ENCODE measurements at places on chromosomes 5 and 9.

DNA sequence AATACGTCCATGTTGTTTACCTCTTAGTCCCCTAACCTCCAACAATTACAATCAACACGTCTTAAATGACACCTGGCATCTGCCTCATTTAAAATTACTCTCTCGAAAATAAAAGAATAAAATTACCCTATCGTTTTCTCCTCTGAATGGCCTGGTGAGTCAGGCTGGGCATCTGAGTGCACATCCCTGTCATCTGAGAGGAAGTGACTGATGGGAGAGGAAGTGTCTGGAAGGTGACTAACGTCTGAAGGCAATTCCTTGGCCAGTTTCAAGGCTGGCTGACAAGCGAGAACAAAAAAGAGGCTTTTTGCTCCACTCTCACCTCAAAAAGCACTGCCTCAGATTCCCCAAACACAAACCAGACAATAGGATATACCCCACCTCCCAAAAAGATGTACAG is 57.7 kb downstream of the MAPKAP1 start:
- DNase-seq = no peak

DNA sequence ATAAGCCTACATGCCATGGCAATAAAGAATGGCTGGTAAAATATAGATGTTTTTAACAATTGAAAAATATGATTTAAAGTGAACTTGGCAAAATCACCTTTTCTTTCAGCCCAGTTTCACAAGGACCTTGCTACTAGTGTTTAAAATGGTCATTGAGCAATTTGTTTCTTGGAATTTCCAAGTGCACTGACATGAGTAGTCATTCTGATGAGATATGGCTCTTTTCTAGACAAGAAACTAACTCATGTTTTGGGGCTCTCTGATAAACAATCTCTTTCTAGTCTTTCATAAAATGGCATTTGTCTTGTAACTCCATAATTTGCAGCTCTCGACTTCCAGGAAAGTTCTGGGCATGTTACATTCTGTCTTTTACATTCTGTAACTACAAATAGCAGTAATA is 176.8 kb downstream of the NR2F1-AS1 start:
- DNase-seq = no peak

GRCh38 chr5:111119856-111120255 is 27.7 kb downstream of the WDR36 start:
- DNase-seq = no peak

DNA sequence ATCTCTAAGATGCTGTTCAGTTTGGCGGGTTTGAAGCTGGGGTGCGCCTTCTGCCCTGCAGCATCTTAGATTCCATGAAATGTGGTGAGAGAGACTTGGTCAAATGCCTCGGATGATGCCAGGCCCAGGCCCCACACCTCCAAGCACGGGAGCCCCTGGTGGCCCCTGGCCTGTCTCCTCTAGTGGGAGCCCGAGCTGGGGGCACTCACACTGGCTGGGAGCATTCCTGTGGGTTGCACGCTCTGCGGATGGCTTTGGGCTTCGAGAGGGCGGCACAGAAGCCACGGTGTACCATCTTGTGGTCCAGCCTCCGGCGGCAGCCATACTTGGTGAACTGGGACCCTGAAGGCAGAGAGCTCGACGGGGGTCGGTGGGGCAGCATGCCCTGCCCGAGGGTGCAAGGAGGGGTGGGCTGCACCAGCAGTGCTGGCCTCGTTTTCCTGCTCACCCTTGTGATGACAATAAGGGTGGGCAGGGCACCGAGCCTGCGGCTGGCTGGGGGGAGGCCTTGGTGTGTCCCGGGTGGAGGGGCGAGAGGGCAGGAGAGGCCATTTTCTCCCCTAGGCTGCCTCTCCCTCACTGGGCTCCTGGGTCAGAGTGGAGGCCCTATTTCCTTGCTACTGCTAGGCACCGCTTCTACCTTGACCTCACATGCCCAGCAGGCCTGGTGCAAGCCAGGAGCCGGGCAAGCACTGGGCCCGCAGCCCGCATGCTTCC is 65.8 kb downstream of the ZNF354C start:
- no peak for DNase-seq

DNA sequence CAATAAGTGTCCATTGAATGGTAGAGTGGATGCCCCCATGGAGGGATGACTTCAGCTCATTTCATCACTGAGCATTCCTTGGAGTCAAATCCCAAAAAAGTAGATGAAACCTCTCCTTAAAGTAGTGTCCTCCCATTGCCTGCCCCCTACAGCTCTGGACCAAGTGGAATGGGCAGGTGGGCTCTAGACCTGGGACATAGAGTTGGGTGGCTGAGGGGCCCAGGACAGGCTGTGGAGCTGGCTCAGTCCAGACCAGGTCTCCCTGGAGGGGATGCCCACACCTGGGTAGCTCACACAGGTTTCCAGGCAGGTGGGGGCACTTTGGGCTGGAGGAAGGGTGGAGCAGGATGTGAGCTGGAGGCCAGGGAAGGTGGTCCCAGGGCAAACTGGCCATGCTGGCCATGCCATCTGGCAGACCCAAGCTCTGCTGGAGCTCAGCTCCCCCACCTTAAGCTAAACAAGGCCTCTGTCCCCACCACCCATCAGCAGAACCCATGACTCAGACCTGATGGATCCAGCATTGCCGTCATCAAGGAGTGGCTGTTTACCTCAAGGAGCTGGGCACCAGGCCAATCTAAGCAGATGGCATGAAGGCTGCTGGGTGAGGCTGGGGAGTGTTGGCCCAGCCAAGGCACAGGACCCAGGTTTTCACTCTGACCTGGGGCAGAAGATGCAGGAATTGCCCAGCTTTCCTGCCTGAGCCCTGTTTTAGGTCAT is 6.2 kb upstream of the SPINK4 start:
- no peak for DNase-seq

GRCh38 chr9:99030092-99030511 is 74.8 kb upstream of the TGFBR1 start:
- DNase-seq = no peak

DNA sequence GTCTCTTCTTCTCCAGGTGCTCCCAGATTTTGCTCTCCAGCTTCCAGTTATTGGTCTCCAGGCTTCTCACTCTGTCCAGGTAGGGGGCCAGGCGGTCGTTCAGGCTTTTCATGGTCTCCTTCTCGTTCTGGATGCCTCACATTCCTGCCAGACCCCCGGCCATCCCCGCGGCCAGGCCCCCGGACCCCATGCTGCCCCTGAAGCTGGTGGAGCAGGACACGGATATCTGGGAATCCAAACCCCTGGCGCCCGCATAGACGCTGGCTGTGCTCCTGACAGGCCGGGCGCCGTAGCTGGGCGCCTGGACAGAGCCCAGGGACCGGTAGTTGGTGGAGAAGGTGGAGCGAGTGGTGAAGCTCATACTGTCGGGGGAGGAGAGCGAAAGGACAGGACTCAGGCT is 534.4 kb upstream of the TLE4 start:
- no peak for DNase-seq

DNA sequence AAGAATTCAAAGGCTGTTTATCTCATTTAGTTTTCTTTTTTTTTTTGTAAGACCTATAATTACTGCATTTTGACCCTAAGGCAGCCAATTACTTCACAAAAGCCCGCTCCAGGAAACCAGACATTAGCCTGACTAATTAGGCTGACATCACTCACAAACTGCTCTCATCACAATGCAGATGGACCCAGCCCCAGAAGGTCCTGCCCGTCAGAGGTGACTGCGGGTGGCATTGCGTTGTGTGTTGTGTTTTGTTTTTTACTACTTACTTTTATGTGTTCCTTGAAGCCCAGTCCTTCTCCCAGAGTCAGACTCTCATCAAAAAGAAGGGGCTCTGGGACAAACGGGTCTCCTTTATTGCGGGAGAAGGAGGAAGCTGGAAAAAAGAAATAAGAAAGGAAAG is 172.2 kb downstream of the HSD17B3 start:
- DNase-seq = no peak

GRCh38 chr9:111904891-111905291 is 8.3 kb downstream of the UGCG start:
- DNase-seq = no peak

- no peak for DNase-seq
These were observed 79.8 kb downstream of the PCSK1 start for GRCh38 chr5:96353220-96353619.

DNA sequence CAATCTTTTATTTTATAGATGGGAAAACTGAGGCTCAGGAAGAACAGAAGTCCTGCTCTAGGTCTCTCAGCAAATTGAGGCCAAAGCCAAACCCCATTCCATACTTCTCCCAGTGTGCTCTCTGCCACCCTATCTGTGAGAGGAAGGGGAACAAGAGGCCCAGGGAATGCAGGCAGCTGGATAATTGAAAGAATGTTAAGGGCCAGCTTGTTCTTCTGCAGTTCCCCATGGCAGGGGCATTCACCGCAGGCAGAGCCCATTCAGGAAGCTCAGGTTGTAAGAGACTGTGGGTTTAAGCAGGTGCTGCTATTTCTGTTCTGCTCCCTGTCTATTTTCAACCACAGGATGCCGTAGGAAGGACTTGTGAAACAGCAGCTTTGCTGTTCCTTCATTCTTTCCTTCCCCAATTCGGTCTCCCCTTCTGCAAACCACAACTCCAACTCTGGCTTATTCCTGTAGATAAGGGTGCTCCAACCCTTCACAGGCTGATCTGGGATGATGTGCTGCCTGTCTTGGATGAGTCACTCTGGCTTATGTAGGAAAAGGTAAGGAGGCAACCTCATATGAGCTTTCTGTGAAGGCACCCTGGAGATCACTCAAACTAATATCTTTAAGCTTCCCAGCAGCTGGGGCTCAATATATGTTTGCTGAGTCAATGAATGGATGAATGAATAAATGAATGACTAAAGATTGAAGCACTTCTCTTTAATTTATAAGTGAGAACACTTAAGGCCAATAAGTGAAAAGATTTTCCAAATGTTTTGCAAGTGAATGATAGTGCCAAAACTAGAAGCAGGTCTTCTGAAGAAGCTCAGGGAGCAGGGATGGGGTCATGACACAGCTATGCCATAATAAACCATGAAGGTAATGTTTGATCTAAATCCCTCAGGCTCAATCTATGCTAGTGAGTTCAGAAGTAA is 377.6 kb downstream of the BRINP1 start:
- DNase-seq = no peak

- DNase-seq = no peak
These were observed 238.5 kb upstream of the PIK3R1 start for GRCh38 chr5:67976891-67977601.

DNA sequence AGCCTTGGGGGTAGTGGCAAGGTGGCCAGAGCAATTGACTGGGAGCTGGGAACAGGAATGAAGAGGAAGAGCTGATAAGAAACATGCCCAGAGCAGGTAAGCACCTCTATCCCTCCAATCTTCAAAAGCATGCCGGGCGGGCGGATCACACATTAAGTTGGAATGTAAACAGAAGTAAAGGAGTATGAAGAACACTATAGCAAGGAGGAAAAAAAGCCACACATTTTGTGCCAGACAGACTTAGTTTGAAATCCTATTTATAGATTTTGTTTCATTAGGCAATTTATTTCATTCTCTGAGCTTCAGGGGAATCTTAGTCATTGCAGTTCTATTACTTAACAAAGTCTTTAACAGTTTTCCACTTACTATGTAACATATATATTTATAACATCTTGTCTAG is 173.9 kb upstream of the TNC start:
- no peak for DNase-seq

GRCh38 chr5:157598350-157598936 is 22.9 kb upstream of the ADAM19 start:
- DNase-seq = no peak

GRCh38 chr5:2239201-2239910 is 356.6 kb upstream of the IRX4 start:
- DNase-seq = no peak

DNA sequence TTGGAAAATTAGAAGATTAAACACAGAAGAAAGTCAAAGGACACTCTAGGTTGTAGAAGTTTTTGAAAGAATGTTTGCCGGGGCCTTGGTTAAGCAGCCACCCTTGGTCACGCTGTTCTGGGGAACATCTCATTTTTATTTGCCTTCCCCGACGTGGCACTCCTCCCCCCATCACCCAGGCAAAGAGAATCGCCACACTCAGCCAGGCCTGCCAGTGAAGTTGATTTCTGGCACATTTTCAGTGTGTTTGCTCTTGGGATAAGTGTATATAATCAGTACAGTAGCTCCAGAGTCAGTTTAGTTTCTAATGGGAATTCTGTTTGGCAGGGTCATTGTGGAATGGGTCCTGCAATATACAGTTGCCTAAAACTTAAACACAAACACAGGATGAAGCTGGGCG is 243.5 kb downstream of the ZSWIM6 start:
- no peak for DNase-seq

- no peak for DNase-seq
These were observed 16.1 kb upstream of the FAM120A start for GRCh38 chr9:93435386-93435785.

- no peak for DNase-seq
These were observed 152.0 kb downstream of the PRR16 start for GRCh38 chr5:120615967-120616645.

DNA sequence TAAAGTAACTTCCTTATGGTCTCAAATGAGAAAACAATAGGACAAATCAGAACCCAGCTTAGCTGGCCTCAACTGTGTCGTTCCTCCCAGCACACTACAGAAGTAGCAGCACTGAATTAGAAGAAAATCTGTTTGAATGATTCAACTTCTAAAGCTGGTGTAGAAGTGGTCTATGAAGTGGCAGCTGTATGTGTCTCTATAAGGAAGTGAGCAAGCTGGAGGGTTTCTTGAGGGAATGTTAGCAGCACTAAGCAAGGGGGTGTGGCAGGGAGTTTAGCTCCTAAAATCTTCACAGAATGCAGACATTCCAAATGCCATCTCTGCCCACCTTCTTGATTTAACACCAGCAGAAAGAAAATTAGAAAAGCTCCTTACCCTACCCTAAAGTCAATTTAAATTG is 4.1 kb downstream of the KLF9 start:
- DNase-seq = no peak

DNA sequence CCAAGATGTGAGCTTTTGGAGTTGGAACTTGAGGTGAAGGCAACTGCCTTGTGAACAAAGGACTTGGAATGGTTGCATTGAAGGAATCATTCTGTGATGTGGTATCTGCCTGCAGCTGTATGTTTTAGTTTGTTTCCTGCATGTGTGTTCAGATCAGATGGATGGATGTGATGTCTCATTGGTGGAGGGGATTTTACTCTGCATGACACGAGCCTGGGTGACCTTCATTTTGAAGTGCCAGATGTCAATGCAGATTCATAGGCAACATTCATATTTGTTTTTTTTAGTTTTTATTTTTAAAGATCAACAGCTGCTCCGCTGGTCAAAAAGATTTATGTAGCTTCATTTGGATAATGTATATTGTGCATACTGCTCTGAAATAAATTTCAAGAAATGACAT is 13.5 kb downstream of the FBXL7 start:
- DNase-seq = no peak

DNA sequence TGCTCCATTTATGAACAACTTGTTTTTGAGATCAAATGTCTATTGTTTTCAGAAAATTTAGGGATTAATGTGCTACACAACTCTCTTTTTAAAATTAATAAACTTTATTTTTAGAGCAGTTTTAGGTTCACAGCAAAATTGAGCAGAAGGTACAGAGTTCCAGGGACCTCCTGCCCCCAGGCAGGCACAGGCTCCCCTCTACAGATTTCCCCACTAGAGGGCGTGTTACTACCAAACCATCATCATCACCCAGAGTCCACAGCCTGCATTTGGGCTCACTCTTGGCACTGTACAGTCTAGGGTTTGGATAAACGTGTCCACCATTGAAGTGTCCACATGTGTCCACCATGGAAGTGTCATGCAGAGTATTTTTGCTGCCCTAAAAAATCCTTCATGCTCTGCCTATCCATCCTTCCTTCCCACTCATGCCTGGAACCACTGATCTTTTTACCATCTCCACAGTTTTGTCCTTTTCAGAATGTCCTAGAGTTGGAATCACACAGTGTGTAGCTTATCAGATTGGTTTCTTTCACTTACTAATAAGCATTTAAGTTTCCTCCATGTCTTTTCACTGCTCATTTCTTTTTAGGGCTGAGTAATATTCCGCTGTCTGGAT is 61.7 kb downstream of the MRPL36 start:
- no peak for DNase-seq

Data from stimulated activated CD8-positive, alpha-beta memory T cell treated with anti-CD3 and anti-CD28 coated beads, Interleukin-2, amount 100 ng/mL, for 1 hour (primary cell).